ENCODE measurements at places on chromosomes 5 and 9.

DNA sequence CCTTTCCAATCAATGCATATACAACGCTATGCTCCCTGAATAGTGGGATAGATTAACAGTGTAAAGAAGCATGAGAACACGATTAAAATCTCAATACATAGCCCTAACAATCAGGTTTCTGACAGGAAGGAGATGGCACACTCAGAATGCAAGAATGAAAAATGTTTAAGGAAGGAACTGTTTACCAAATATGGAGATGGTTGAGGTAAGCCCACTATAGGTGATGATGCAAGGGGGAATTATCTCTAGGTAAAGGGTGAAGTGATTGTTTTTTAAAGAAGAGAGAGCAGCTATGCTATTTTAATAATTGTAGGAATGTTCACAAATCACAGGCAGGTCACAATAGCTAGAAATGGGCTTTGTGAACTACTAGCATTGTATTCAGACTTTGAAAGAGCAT, 302.4 kb downstream of the CHSY3 start:
- no peak for DNase-seq

- no peak for DNase-seq
Measured at GRCh38 chr5:143437666-143438273, 34.3 kb upstream of the NR3C1 start.

GRCh38 chr5:119255571-119256356, 100.1 kb upstream of the TNFAIP8 start:
- peak; percentile 15 for DNase-seq

GRCh38 chr5:135383803-135384495, 15.1 kb downstream of the MACROH2A1 start:
- no peak for DNase-seq

- no peak for DNase-seq
Measured at GRCh38 chr5:143980506-143980905, 168.5 kb downstream of the HMHB1 start.

All from HuH-7 (cell line).